ENCODE measurements at places on chromosomes 7 and 10.

DNA sequence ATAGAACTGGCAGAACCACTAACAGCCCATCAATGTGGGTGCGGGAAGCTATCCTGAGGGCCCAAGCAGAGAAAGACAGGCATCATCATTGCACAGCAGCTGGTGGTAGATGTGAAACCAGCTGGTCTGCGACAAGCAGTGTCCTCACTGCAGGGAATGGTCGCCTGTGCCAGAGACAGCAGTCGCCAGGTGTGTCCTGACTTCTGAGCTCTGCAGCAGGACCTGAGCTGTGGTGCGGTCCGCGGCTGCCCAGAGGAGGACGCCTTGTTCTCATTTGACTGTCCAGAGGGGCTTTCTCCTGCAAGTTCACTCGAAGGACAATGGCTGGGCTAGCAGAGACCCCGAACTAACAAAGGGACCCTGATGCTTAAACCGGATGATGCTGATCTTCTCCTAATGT, 97.4 kb downstream of the LRRC18 start:
- DNase-seq = no peak

DNA sequence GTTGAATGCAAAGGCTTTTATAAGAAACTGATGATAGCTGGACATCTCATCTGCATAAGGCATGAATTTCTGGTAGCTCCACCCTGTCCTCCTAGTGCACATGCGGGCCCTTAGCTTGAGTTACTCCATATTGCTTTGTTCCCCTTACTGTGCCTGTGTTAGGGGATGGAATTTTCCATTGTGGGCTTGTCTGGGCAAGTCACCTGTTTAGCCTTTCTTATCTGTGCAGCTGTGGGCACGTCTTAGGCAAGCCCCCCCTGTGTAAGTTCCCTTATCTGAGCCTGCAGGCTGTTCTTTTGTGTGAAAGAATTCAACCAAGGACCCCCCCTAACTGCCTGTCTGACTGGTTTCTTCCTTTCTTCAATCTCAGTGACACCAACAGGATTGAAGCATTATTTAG, 14.5 kb upstream of the CROT start:
- no peak for DNase-seq

DNA sequence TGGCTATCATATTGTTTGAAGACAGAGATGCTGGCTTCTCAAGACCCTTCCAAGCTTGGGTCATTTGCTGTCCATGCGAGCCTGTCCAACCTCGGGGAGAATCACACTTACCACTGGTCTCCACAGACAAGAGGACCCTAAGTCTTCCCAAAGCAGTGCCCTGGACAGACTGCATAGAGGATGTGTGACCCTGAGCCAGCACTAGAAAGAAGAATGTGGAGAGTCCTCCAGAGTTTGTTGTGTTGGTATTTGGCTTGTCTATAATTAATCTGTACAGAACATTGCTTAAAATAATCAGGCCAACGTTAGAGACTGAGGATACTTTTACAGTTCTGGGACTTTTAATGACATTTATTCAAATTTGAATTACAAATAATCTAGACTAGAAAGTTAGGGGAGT, 212.7 kb downstream of the TMEM178B start:
- DNase-seq = no peak

GRCh38 chr10:99967961-99968360, 41.8 kb downstream of the DNMBP start:
- DNase-seq = no peak

GRCh38 chr10:59279476-59279875, 82.9 kb downstream of the FAM13C start:
- DNase-seq = no peak

- DNase-seq = no peak
These were observed 70.7 kb upstream of the ANTXRL start for GRCh38 chr10:46216003-46216634.

DNA sequence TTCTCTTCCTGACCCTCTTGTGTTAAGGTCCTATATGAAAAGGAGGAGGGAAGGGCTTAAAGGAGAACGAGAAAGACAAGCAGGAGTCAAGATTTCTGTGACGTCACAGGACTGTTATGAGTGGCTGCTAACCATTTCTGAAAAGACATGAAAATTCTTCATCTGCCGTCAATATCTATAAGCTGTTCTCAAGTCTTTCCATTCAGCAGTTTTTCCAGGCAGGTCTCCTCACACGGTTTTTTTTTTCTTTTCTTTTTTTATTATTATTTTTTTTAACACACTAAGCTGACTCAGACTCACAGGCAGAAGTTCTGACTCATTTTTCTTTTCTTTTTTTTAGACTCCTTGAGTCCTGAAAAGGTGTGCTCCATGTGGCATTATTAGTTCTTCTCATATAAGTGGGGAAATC, 72.0 kb downstream of the DGKI start:
- DNase-seq = no peak

DNA sequence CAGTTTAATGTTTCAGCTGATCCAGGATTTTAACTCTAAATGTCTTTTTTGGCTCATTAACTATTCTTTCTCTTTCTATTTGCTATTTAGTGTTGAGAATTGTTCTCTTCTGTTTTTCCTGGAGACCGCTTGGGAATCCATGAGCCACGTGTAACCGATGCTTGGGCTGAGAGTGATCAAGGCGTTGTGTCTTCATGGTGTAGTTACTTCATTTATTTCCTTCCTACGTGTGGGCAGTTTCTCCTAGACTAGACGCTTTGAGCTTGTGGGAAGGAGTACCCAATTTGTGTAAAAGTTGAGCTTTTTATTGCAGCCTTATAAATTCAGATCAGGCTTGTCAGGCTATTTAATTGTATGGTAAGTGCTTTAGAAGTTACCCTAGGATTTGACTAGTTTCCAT, 2.9 kb downstream of the EIF3B start:
- DNase-seq = no peak

GRCh38 chr10:127945341-127945758, 38.4 kb downstream of the PTPRE start:
- peak; percentile 13 for DNase-seq

GRCh38 chr10:42753126-42753506, 29.5 kb upstream of the BMS1 start:
- DNase-seq = peak; percentile 53

DNA sequence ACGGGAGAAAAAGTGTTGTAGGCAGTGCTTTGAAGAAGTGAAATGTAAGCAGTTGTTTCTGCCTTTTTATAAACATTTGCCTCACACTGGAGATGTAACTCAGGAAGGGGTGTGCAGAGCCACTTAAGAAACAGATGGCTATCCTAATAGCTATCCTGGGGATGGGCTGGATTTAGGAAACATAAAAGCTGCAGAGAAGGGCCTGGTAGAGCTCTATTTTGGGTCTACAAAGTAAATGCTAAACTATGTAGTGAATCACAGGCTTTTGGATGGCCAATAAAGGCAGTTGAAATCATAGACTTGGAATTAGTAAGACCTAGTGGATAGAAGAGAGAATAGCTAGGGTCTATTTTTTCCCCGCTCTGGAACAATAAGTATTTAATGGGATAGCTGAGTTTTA, 79.9 kb upstream of the AGR3 start:
- DNase-seq = no peak

GRCh38 chr7:106966121-106966520, 78.4 kb upstream of the PRKAR2B start:
- no peak for DNase-seq

DNA sequence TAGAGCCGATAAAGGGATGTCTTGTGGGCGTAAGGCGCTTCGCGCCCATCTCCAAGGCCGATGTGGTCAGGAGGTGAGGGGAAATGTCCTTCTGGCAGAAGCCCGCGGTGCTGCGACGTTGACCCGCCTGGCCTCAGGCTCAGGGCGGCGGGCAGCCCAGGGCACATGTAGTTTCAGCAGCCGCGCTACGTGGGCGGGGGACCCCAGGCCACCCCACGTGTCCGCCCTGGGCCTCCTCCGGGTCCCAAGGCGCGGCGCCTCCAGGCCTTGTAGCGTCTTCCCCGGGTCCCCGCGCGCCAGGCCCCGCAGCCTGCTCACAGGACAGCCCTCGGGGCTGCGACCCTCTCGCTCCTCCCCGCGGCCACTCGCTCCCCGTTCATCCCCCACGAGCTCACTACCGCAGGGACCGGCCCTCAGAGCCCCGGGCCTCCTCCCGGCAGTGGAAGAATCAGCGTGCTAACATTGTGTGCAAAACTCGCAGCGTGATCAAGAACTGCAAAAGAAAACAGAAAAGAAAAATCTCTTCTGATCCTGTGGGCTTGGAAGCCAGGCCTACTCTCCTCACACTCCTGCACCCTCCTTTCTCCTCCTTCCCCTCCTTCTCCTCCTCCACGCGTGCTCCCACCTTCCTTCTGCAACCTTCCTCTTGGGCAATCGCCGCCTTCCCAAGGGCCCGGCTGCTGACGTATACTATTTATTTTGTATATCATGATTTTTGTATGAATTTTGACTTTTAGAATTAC, 4.4 kb upstream of the TBX20 start:
- no peak for DNase-seq

DNA sequence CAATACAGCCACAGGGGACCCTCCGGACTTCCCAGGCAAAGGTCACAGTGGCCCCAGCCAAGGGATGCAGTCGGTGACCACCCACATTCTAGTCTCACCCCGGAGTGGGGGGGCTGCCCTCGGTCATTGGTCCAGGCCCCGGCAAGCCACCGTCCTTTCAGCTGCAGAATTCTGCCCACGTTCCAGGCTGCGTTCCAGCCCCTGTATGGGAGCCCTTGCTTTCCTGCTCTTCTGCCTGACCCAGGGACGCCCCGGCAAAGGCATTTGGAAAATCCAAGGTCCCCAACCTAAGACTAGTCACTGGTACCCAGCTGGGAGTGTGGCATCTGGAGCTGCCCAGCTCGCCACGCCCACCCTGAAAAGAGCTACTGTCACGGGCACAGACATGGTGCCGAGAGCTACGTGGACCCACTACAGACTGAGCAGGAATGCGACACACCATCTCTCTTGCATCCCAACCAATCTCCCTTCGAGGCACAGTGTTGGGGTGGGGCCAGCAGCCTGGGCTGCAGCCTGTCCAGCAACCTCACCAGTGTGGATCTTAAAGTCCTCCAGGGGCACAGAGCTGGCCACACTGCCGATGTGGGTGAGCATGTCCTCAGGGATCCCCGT, 18.6 kb downstream of the OGDHL start:
- no peak for DNase-seq

GRCh38 chr10:71395621-71396020, 1.1 kb upstream of the CDH23 start:
- DNase-seq = no peak

DNA sequence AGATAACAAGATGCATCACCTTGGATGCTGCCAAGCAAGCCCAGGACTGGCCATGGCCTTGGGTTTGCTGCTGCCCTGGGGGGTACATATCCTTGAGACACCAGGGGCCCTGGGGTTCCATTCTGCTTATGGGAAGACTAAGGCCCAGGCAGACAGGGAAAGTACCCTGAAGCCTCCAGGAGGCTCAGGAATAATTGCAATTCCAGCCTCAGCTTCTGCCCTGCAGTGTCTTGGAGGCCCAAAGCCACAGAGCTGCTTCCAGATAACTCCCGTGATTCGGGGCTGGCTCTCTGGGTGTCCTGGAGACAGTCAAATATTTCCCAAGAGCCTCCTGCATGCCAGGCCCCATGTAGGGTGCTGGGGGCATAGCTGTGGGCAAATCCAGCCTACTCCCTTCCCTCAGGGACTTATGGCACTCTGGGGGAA, 22.6 kb downstream of the MYL10 start:
- no peak for DNase-seq

DNA sequence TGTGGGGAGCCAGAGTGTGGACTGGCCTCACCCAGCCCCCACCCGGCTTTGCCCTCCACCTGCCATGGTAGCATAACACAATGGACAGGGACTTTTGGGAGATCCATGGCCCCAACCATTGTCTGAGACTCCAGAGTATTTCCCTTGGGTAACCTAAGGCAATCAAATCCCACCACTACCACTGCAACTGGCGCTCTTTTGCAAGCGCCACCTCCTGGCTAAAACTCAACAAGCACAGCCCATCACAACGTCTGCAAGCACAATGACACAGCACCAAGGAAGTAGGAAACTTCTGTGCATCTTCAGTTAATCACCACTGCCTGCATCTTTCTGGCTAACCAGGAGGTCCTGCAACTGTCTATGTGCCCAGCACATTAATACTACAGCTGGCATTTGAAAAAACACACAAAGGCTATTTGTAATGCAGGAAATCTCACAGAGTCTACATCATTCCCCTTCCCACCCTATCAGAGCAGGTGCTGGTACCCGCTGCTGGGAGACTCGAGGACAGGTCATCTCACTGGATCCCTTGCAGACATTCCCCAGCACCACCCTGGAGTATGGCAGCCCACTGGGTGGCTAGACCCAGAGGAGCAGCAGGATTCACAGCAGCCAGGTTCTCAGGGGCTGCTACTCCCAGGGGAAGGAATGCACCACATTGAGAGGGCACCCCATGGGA, 27.7 kb downstream of the ANKRD26 start:
- DNase-seq = no peak
